Activated CD4-positive, CD25-positive, alpha-beta regulatory T cell treated with anti-CD3 and anti-CD28 coated beads, Interleukin-2, amount 50 U/mL, for 24 hours (primary cell): ENCODE measurements at places on chromosomes 4 and X.

DNA sequence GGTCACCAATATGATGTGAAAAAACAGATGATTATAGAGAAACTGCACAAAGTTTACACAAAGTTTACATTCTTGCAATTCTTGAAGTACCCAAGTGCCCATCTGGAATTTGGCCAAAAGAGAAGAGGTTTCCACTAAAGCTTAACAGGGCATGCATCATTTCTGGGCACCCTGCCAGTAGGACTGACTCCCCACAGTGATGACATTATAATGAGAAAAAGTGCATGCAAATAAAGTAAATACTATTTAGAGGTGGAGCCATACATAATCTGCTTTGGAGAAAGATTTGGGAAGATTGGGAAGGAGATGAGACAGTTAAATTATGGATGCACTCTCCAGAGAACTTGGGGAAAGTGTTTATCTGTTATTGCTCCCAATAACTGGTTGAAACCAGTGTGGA lies 93.7 kb upstream of the TRPC3 start:
- no peak for ATAC-seq

DNA sequence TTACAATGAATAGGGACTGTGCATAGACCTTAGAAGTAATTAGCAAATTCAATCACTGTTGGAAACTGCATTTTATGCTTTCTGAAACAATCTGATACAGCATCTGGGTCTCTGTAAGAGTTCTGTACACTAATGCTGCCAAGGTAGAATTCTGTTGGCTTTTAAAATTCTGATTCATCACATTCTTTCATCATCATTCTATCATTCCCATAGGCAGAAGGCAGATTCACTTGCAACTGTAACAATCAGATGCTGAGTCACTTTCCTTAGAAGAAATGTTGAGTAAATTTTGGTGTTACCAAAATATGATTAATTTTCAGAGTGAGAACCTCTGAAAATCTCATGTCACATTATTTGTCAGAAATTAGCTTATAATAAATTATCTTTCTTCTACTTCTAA lies 267.2 kb downstream of the MAPK10 start:
- no peak for ATAC-seq

GRCh38 chr4:109025471-109026076 lies 262.7 kb upstream of the ETNPPL start:
- ATAC-seq: no peak

- peak; percentile 61 for ATAC-seq
Observed at GRCh38 chr4:55475394-55476243, 71.1 kb downstream of the CLOCK start.

DNA sequence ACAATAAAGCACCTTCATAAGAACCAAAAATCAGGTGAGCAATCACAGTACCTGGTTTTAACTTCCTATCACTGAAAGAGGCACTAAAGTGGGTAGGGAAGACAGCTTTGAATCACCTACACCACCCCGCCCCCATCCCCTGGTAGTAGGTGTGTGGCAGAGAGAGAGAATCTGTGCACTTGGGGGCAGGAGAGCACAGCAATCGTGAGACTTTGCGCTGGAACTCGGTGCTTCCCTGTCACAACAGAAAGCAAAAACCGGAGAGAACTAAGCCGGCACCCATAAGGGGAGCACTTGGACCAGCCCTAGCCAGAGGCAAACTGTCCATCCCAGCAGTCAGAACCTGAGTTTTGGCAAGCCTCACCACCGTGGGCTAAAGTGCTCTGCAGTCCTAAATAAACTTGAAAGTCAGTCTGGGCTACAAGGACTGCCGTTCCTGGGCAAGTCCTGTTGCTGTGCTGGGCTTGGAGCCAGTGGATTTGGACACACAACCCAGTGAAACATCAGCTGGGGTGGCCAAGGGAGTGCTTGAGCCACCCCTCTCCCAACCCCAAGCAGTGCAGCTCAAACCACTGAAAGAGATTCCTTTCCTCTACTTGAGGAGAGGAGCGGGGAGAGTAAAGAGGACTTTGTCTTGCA lies 32.1 kb downstream of the NDUFB11 start:
- ATAC-seq: no peak
